Dermis blood vessel endothelial cell (primary cell): ENCODE measurements at places on chromosomes 1 and 21. TPM values are rescaled to one million over a fixed set of nuclear protein-coding genes. Genes with fewer than 3 reads are reported as not detected.

TMPRSS2 gene
- total RNA-seq: not detected in 2 replicates

C1QA gene
- not detected in 2 replicates for total RNA-seq

CELA2A gene
- not detected in 2 replicates for total RNA-seq

RTCA gene
- total RNA-seq: 41.0 and 48.7 TPM in 2 replicates

LMX1A gene
- not detected in 2 replicates for total RNA-seq

KRTAP21-3 gene
- not detected in 2 replicates for total RNA-seq

IL6R gene
- 23.3 and 25.2 TPM in 2 replicates for total RNA-seq

RIMKLA gene
- under 0.01 and 0.05 TPM in 2 replicates for total RNA-seq

KCNH1 gene
- total RNA-seq: under 0.01 and 0.05 TPM in 2 replicates

PGLYRP4 gene
- not detected in 2 replicates for total RNA-seq

CYP4B1 gene
- total RNA-seq: 0.17 TPM in 1 of 2 replicates, not detected in the other

FNDC7 gene
- not detected in 2 replicates for total RNA-seq

PPCS gene
- total RNA-seq: 46.9 and 53.8 TPM in 2 replicates

SELP gene
- total RNA-seq: 2.6 and 5.3 TPM in 2 replicates

LCE1D gene
- total RNA-seq: not detected in 2 replicates

NPR1 gene
- 54.4 and 56.5 TPM in 2 replicates for total RNA-seq

EPS15 gene
- 99.9 and 112 TPM in 2 replicates for total RNA-seq

S100A5 gene
- total RNA-seq: not detected in 2 replicates
